Activated effector memory CD4-positive, alpha-beta T cell treated with Interleukin-2 at 50 U/mL for 16 hours (primary cell): ENCODE measurements at places on chromosomes 7 and 10.

GRCh38 chr7:93040355-93040754 lies 77.4 kb downstream of the SAMD9 start:
- no peak for DNase-seq

DNA sequence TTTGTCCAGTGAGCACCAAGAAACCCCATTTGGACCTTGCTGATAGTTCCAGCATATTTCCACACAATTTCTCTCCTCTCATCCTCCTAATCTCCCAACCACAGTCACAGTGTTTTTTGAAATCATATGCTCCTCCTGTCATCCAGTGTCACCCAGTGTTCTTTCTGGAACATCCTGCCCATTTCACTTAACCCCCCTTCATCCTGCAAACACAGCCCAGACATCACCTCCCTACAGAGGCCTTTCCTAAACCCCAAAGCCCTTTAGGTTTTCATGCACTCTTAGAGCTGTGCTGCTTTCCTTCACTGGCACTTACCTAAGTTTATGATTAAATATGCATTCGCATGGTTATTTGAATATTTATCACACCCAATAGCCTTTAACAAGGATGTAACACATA lies 1158.0 kb upstream of the C7orf33 start:
- DNase-seq, result no peak

DNA sequence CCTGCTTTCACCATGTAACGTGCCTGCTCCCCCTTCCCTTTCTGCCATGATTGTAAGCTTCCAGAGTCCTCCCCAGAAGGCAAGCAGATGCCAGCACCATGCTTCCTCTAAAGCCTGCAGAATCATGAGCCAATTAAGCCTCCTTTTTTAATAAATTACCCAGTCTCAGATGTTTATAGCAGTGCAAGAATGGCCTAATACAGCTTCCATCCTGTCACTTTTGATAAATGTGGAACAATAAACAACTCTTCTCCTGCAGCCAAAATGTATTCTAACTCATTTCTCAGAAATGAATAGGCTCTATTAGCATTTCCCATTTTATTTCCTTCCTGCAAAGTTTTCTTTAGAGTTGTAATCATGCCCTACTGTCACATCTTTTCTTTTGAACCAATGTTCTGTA lies 43.4 kb downstream of the C7orf25 start:
- no peak for DNase-seq

GRCh38 chr10:122856902-122857301 lies 11.2 kb upstream of the CUZD1 start:
- DNase-seq, result no peak

DNA sequence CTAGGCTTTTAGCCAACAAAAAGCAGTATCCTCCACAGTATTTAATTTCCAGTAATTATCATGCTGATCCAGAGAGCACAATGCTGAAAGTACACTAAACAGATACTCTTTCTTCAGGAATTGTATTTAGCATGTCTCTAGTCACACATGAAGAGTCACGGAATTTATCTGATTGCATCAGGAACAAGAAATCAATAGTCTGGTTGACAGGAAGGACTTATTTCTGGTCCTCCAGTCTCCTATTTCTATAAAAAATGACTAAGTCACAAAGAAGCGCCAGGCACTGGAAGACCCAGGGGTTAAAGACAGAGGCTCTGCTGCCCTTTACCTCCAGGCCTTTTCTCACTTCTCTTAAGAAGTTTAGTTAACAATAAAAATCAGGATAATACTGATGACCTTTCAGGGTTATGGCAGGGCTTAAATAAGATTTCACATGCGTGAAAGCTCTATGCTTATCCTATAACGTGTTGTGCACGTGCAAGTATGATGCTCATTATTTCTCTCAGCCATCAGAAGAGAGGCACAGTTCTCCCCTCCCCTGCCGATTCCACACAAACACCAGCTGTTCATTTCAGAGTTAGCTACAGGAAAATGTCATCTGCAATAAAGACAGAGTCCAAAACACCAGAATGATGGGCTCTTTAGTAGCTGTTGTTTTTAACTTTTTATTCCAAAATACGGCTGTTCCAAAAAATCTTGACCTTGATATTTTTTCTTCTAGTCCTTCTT lies 36.9 kb downstream of the SLC26A4 start:
- DNase-seq, result no peak
